ENCODE measurements at places on chromosomes 1 and 21.

GRCh38 chr21:41418393-41418792 is 7.6 kb upstream of the MX1 start:
- DNase-seq = no peak

GRCh38 chr1:77416692-77417450 is 135.1 kb downstream of the AK5 start:
- DNase-seq = no peak

DNA sequence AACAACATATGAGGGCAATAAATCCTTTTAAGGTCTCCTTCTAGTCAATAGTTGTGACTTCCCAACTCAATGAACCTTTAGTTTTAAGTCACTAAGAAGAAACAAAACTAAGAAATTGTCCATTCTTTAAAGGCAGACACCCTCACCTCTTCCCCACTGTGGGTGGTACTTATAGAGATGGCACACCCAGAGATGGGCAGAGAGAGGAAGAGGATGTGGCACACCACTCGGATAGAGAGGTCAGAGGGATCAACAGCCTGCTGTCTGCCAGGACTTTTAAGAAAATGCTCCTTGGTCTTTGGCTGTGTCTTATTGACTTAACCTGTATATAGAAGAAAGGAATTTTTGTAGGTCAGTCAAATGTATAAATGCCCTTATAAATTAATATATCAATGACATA is 45.1 kb downstream of the FASLG start:
- DNase-seq = no peak

- DNase-seq = no peak
Observed at GRCh38 chr1:232620356-232620969, 9.5 kb downstream of the SIPA1L2 start.

DNA sequence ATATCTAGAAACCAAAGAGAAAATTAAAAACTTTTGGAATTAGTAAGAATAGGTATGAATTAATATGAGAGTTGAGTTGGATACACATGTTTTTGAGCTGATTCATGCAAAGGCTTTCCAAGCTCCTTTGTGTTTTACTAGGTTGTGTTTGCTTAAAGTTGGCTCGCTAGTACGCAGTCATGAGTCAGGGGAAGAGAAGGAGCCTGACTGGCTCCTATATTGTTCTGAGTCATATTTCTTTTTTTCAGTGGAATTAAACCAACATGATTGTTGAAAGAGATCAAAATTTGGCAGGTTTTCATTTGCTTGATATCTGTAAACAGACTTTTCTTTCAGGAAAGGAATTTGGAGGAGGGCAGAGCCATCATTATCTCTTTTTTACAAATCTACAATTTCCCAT is 66.7 kb downstream of the MAGI3 start:
- no peak for DNase-seq

GRCh38 chr1:26784886-26785285 is 2.9 kb upstream of the PIGV start:
- no peak for DNase-seq

DNA sequence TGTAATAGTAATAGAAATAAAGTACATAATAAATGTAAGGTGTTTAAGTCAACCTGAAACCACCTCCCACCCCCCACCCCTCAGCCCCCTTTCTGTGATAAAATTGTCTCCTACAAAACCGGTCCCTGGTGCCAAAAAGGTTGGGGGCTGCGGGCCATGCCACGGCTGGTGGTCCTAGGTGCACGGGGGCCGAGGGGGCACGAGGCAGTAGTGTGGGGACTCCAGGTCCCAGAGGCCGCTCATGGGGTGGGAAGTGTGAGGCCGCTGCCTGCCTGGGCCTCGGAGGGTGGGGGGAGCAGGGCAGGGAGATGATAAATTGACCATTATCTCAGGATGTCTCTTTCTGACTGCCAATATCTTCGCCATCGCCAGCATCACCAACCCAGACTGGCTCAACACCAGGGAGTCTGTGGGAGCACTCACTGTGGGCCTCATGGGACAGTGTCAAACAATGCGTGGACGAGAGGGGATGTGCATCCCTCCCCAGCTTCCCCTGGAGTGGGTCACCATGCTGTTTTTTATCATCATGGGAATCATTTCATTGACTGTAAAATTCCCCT is 6.5 kb downstream of the ZBTB17 start:
- no peak for DNase-seq

GRCh38 chr1:6098303-6099215 is 52.9 kb downstream of the KCNAB2 start:
- no peak for DNase-seq

DNA sequence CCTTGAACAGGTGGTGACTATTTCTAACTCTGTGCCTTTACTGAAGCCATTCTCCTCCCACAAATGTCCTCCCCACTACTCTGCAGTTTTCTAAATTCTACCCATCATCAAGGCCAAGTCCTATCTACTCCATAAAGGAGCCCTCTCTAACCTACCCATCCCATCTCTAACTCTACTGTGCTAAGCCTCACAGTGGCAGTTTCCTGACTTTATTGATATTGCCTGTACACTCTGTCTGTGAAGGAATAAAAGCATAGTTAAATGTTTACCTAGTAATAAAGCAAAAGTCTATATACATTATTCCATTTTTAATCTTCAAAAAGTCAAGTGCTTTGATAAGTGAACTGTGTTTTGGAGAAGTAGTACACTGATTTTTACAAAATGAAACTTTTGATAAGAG is 178.4 kb upstream of the HMCN1 start:
- DNase-seq = no peak

- DNase-seq = no peak
Observed at GRCh38 chr1:172967936-172968335, 82.8 kb downstream of the TNFSF18 start.

DNA sequence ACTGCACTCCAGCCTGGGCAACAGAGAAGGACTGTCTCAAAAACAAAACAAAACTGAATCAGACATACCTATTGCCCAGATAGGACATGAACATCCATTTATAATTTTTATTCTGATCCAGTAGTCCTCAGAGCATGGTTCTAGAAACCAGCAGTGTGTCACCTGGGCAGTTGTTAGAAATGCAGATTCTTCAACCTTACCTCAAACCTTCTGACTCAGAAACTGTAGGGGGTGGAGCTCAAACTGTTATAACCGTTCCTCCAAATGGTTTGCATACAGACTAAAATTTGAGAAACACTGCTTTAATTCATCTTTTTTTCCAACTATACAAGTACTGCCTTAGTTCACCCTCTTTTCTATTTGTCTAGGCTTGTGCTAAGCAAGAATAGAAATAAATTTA is 6.0 kb downstream of the NASP start:
- DNase-seq = no peak

GRCh38 chr1:46464915-46465314 is 24.7 kb upstream of the DMBX1 start:
- DNase-seq = no peak

- DNase-seq = no peak
Observed at GRCh38 chr1:48099072-48099773, 102.0 kb upstream of the TRABD2B start.

DNA sequence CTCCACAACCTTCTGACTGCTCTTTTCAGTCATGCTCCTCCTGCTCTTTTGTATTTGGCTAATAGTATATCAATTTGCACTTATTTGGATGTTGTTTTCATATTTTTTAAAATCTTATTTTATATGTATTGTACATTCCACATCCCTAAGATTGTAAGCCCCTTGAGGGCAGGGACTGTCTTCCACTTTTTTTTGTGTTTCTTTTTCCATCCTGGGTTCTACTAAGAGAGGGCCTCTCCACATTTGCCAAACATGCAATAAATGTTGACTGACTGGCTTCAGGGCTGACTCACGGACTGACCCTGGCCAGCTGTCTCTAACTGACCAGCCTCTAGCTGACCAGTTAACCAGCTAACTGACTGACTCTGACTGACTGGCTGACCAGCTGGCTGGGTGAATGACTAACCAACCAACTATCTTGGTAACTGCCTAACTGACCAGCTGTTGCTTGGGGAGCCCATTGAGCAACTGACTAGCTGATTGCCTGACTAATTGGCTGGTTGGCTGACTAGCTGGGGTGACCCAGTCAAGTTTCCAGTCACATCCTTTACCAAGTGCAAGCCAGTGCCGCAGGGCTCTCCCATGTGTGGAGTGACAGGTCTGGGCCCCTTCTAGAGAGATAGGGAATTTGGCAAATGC is 16.1 kb downstream of the CSF1 start:
- no peak for DNase-seq

DNA sequence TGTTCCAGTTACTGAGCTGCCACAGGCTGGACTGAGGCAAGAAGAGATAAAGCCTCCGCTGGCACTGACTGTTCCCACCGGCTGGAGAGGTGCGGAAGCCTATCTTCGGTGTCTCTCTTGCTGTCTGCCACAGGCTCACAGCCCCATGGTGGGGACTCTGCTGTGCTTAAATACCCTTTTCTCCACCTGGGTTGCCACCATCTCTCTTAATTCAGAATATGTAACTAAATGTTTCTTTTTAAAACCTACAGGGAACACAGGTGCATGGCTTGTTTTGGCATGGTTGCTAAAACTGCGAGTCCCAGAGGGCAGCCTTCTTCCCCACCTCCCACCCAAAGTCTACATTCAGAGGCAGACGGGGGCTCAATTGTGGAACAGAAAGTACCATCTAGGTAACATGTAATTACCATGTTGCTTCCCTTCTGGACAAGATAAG is 8.1 kb upstream of the LBR start:
- DNase-seq = no peak

- peak; percentile 57 for DNase-seq
Observed at GRCh38 chr1:243287652-243288051, 31.8 kb downstream of the SDCCAG8 start.

DNA sequence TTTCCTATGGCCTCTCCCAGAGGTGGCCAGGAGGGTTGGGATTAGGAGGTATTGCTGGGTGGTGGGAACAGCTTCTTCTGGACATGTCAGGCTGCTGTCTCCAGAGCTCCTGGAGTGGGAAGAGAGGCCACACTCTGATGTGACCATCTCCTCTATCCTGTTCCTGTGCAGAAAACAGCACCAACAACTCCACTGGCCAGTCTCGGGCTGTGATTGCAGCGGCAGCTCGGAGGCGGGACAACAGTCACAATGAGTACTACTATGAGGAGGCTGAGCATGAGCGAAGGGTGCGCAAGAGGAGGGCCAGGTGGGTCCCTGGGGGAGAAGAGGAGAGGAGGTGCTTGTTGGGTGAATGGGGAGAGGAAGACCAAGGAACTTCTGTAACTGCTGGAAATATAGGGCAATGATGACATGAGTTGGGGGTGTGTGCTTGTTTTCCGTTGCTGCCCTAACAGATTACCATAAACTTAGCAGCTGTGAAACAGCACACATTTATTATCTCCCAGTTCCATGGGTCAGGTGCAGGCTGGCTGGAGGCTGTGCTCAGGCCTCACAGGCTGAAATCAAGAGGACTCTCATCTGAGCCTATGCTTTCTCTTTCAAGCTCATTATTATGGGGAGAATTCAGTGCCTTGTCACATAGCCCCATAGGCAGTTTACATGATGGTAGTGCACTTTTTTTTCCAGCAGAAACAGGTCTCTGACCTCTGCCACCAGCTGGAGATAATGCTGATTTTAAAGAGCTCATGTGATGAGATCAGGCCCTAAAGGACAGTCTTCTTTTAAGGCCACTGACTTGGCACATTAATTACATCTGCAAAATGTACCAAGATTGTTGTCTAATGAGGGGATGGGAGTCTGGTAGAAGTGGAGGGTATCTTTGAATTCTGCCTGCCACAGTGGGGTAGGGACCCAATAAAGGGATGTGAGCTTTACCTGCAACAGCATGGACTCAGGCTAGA is 20.8 kb downstream of the VANGL2 start:
- no peak for DNase-seq

DNA sequence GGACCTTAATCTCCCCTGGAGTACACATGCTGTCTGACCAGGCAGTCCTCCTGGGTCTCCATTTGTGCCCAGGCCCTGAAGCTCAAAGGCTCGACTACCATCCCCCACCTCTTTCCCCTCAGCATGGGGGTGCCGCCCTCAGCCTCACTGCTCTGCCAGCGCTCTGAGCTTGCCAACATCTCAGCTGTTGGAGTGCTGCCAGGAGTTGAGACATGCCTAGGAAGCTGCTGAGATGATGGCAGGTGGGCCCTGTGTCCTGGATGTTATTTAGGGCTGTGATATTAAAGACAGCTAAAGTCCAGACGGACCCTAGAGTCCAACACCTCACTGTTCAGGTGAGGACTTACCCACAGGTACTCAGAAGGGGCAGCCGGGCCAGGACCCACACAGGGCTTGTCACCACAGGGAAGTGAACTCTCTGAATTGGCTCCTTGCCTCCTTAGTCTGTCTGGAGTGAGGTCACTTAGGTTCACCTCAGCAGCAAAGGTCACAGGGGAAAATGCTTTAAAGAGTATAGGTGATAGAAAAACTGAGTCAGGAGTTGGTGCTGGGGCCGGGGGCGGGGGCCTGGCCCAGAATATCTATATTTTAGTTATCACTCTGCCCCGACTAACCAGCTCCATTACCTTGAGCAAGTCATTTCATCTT is 19.7 kb upstream of the KCNC4 start:
- DNase-seq = no peak

- DNase-seq = no peak
Observed at GRCh38 chr1:24912376-24913273, 17.5 kb downstream of the RUNX3 start.

GRCh38 chr1:74392186-74392585 is 120.2 kb downstream of the LRRC53 start:
- DNase-seq = no peak

- DNase-seq = peak; percentile 31
Observed at GRCh38 chr1:226002667-226003501, 3.7 kb upstream of the SDE2 start.

DNA sequence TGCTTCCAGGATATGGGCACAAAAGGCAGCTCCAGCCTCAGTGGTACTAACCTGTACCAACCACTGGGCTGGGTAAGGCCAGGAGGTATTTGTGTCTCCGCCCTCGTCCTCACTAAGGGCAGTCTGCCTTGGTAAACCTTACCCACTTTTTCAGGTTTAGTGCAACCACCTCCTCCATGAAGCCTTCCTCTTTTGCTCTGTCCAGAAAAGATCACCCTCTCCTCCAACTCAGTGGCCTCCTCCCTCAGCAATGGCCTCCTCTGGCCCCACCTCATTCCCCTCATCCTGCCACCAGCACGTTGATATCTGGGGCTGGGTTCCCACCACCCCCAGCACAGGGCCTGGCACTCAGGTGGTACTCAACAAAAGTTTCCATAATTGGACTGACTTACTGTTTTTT is 161.5 kb downstream of the GRIK3 start:
- DNase-seq = no peak

GRCh38 chr1:182329471-182329870 is 62.1 kb downstream of the GLUL start:
- DNase-seq = no peak

DNA sequence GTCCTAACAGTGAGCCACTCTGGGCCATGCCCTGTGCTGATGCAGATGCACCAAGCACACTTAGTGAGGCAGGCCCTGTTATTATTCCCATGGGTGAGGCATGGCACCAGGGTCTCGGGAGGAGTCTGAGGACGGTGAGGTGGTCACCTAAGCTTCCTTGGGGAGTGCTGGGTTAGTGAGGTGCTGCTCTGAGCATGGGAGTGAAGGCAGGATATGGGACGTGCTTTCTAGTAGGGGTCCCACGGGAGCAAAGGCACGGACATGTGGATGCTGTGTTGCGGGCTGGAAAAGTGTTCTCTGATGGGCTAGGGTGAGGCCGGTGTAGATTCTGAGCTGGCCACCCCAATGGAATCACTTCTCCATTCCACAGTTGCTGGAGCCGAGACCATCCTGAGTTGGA is 77.5 kb upstream of the CSF3R start:
- DNase-seq = no peak
